ENCODE measurements at places on chromosomes 13 and 19. TPM values are rescaled to one million over a fixed set of nuclear protein-coding genes. Genes with fewer than 3 reads are reported as not detected.

UGGT2 gene
- total RNA-seq: 47.2 TPM

VSTM2B gene
- not detected for total RNA-seq

CLDND2 gene
- total RNA-seq: not detected

DNA sequence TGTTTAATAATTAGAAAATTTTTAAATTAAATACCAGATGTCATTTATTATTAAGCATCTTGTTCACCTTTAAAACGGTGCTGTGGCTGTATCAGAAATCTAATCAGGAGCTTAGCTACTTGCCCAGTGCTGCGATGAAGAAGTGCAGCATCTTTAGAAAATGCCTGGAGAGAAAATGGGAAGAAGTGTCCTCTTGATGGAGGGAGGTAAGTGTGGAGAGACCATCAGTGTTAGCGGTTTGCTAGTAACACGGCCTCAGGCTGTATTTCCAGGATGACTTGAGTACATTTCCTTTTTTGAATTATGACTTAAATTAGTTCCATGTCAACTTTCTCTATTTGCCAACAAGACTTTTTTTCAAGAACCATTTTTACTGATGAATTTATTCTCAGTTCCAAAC, 74.1 kb downstream of the SHISA2 start:
- H3K27me3 ChIP-seq: no peaks in the 10 kb centered on the region
- no peak overlapping the region for H3K4me3 ChIP-seq
- no peaks in the 10 kb centered on the region for H3K36me3 ChIP-seq
- DNase-seq: no peak
- H3K27ac ChIP-seq: no peak overlapping the region

PIK3R2 gene
- 10.1 TPM for total RNA-seq

DNA sequence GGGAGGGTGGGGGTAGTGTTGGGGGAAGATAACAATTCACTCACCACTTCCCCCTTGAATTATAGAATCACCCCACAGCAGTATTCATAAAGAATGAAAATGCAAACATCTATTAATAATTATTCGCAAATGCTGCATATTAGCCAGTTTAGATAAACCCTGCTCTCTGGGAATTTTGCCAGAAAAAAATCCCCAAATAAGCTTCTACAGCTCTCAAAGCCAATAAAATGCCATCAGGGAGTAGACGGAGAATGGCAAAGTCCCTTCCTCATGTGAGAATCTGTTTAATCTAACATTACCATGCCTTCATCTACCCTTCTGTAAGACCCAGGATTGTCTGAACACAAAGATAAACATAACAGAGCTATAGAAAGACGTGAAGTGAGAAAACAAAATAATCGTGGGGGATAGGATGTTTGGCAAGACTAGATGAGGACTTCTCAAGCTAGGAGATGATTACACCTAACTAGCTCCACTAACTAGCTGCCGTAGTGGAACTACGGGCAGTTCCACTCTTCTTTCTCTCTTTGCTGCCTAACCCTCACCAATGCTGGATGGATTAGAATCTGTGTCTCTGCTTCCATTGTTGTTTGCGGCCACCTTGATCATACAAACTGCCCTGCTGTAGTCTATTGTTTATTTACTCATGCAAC, 32.4 kb upstream of the CACNA1A start:
- H3K4me3 ChIP-seq: no peak overlapping the region
- no peaks in the 10 kb centered on the region for H3K36me3 ChIP-seq
- no peaks in the 10 kb centered on the region for H3K4me1 ChIP-seq
- DNase-seq: no peak

ZSCAN1 gene
- total RNA-seq: under 0.01 TPM

DNA sequence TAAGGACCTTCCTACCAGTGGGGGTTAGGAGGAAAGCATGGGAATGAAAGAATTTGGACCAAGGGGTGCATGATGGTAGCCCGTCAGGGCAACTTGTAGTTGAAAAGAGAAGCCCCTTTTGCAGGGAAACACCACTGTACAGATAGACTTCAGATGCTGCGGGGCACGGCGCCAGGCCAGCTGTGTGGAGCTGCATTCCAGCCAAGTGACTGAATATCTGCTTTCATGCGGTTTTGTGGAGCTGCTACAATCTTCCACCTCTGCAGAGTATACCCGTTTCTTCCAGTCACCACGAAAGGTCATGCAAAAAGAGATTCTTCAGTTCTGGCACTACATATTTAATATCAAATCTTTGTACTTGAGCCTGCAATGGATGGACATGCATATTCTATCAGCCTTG, 104.7 kb downstream of the RGCC start:
- peak overlapping the region; percentile 40 for H3K27ac ChIP-seq
- H3K36me3 ChIP-seq: no peaks in the 10 kb centered on the region
- no peak overlapping the region for H3K4me3 ChIP-seq
- peak; percentile 76 for DNase-seq
- no peaks in the 10 kb centered on the region for H3K27me3 ChIP-seq

SYNGR4 gene
- not detected for total RNA-seq

STOML3 gene
- total RNA-seq: not detected
